ENCODE measurements at places on chromosomes 6 and 20.

DNA sequence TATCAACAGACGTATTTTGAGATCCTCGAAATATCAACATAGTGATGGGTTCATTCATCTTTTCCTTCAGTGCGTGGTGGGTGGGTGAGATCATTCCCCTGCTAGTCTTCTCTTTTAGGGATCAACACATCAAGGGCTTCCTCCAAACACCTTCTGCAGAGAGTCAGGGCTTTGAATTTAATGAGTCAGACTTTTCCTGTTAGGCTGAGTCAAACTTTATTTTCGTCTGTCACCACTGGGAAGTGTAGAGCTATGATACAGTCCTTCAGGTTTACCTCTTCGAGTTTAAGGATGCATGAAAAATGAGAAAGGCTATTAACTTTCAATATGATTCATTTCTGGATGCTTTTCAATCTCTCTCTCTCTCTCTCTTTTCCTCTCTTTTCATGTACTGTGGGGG is 189.1 kb downstream of the BMP2 start:
- DNase-seq: no peak

DNA sequence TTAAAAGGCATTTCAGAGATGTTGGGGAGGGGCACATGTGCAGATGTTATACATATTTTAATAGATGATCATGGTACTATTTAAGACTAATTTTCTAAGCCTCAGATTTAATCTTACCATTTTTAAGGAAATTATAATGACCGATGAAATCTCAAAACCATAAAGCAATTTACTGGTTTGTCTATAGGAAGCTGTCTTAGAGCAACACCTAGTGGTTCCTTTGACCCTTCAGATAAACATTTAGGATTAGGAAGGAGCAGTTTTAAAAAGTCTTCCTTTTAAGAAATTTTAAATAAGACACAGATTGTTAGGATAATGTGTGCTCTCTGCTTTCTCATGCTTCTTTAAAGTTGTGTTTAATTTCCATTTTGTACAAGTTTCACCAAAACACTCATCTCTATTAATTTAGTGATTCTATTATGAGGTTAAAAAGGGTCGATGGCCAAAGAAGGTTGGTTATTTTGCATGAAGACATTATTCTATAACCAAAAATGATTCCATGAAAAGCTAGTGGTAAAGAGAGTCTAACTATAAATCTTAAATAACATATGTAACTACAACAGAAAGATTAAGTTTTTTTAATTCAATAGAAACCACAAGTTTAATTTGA is 376.4 kb downstream of the HACE1 start:
- no peak for DNase-seq

GRCh38 chr6:138107078-138107751 is at the start of gene PERP:
Gene PERP (minus strand): TSS chr6:138107419. CDS start chr6:138107340, 79 bp downstream.
- DNase-seq: peak; percentile 61

- no peak for DNase-seq
Measured at GRCh38 chr20:986733-987355, 15.3 kb downstream of the RSPO4 start.

GRCh38 chr6:127415096-127415495 is 44.1 kb downstream of the KIAA0408 start:
- DNase-seq: no peak

GRCh38 chr20:14319704-14320103 is 17.7 kb downstream of the FLRT3 start:
- DNase-seq: no peak

GRCh38 chr6:39048481-39049399 is at the start of gene GLP1R:
Gene GLP1R (plus strand): TSS chr6:39048781. CDS start chr6:39048841, 60 bp downstream.
- no peak for DNase-seq

Data from stimulated activated CD8-positive, alpha-beta memory T cell treated with anti-CD3 and anti-CD28 coated beads, Interleukin-15, amount 100 ng/mL, for 48 hours (primary cell).